ENCODE measurements at places on chromosomes 1 and 21.

- DNase-seq, result no peak
Observed at GRCh38 chr1:219430419-219430818, 182.5 kb downstream of the ZC3H11B start.

GRCh38 chr21:36783612-36784374 lies 84.9 kb downstream of the SIM2 start:
- no peak for DNase-seq

- DNase-seq, result no peak
Observed at GRCh38 chr1:57590978-57591377, 167.1 kb upstream of the DAB1 start.

DNA sequence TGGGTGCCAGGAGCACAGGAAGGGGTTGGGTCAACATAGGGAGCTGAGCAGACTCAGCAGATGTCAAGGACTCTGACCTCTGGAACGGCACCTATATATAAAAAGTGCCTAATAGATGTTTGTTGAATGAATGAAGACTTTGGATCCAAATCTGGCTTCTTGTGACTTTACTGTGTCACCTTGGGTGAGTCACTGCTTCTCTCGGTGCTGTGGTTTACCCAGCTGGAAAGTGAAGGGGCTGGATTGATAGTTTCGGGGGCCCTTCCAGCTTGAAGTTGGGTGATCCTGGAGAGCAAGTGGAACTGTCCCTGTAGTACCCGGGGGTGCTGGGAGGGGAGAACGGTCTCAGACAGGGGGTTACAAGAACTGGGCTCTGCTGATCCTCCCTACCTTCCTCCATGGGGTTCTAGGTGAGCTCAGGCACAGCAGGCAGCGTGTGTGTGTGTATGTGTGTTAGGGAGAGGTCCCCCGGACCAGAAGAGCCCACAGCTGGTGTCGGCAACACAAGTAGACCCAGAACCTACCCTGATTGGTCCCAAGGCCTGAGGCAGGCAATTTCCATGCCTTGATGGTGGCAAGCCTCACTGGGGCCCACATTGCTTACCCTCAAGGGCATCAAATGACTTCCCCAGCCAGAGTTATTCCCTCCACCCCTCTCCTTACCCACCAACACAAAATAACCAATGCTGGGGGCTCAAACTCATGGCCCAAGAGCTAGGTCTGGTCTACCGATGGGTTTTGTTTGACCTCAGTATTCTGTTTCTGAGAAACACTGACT lies 5.5 kb upstream of the PADI1 start:
- DNase-seq, result peak; percentile 18

- DNase-seq, result no peak
Observed at GRCh38 chr1:27809883-27810282, 20.7 kb upstream of the PPP1R8 start.

GRCh38 chr1:13700521-13701270 lies 708 bp downstream of the PRDM2 start:
- DNase-seq, result no peak

DNA sequence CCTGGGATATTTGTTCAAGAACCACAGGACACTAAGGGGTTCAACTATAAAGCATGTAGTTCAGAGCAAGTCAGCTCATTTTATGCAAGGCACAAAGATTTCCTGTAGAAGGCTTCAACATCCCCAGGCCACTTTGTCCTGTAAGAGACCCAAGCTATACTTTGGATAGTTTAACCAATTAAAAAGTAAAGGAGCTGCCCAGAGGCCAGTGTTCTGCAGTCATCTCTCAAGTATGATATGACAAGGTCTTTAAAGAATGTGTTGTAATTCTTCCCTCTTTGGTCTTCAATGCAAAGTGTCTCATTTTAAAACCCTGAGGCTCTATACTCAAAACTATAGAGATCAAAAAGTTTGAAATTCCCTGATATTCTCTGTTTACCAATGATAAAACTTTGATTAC lies 34.1 kb downstream of the KRTAP20-3 start:
- no peak for DNase-seq

DNA sequence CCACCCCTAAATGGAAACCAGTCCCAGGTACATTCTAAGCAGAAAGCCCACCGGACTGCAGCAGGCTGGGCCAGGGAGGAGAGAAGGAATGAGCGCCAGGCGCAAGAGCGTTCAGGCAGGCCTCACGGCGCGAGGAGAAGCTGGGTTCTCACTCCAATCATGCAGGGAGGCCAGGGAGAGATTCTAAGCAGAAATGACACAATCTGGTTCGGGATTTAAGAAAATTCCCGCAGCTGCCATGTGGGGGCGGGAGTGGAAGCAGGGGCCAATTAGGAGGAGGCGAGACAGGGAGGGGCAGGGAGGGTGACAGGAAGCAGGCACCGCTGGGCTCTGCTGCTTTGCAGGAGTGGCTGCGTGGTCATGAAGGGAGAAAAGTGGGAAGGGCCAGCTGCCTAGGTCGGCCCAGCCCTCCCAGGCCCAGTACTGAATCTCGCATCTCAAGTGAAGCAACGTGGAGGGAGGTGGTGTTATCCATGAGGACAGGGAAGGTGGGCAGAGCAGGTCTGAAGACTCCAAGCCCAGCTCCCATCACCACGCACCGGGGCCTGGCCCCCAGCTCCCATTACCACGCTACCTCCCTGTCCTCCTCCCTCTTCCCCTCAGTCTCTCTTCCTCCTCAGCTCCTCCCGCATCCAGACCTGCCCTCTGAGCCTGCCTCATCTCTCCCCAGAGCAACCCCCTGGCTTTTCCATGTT lies 11.8 kb downstream of the NPHP4 start:
- no peak for DNase-seq

- no peak for DNase-seq
Observed at GRCh38 chr1:9844756-9845155, 21.0 kb upstream of the CLSTN1 start.

- no peak for DNase-seq
Observed at GRCh38 chr21:35084869-35085268, 35.8 kb upstream of the RUNX1 start.

GRCh38 chr1:179353546-179353945 lies 12.2 kb upstream of the AXDND1 start:
- DNase-seq, result no peak

GRCh38 chr1:115302390-115302961 lies 35.6 kb downstream of the NGF start:
- no peak for DNase-seq

DNA sequence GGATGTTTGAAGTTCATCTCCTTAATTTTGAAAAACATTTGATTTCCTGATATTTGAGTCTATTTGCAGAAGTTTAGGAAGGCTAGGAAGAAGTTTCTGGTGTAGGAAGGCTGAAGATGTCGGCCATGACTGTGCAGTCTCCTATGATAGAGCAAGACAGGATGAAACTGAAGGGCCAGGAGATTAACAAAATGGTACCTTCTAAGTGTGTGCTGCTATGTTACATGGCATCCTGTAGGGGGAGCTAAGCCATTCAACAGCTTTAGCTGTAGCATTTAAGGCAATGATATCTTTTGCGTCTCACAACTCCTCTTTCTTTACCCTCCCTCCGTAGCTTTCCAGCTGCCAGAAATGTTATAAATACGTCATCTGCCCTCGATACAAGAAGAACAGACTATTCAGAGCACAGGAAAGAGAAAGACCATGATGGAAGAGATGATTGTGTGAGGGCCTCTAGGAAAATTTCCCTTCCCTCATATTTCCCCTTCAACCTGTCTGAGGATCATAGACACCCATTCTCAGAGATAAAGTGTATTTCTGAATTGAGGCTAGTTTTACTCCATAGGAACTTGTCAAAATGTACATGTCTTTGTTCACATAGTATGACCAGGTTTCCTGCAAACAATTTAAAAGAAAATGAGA lies 61.1 kb downstream of the XCL1 start:
- no peak for DNase-seq

- no peak for DNase-seq
Observed at GRCh38 chr1:202765721-202766120, 42.5 kb downstream of the KDM5B start.

DNA sequence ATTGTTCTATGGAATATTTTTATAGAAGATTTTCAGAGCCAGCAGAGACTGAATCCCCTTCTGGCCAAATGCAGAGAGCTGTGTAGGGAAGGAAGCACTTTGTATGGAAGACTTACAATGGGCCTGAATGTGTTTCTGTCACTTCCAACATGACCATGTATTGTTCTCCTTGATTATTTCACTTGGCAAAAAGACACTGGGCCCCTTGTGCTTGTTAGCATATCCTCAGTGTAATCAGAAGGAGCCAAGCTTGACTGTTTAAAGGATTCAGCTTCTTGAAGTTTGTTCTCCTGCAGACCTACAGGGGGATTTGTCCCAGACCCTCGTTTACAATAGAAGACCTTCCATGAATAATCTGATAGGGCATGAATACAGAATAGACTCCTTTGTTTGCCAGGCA lies 48.1 kb upstream of the UBE2U start:
- no peak for DNase-seq

GRCh38 chr1:108816049-108816893 lies 40.6 kb downstream of the AKNAD1 start:
- no peak for DNase-seq

GRCh38 chr1:87269921-87270320 lies 58.8 kb upstream of the LMO4 start:
- DNase-seq, result no peak

DNA sequence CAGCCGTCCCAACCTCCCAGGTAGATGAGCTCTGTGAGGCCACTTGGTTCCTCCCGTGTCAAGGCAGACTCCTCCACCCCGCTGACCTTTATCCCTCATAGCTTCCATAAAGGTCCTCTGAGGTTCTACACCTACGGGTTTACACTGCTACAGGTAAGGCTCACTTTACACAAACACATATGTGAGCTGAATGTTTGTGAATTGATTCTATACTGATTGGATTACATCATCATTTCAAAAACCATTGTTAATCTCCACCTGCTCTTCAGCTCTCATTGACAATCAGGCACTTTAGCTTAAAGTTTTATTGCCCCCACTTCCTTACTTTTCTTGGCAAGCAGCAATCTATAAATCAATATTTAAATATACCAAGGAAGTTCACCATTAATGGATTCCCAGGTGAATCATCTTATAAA lies 12.8 kb upstream of the RGS16 start:
- DNase-seq, result no peak
